ENCODE measurements at places on chromosomes 4 and X. TPM values are rescaled to one million over a fixed set of nuclear protein-coding genes. Genes with fewer than 3 reads are reported as not detected.

Gene PHOX2B
- total RNA-seq: not detected

Gene AR
- total RNA-seq: 2.5 TPM

Gene DCAF8L2
- total RNA-seq: not detected

Gene CCNI
- 132 TPM for total RNA-seq

Gene VCX2
- total RNA-seq: not detected

Gene THAP6
- total RNA-seq: 29.7 TPM

Gene STARD8
- 0.70 TPM for total RNA-seq

Gene ENOX2
- 10.0 TPM for total RNA-seq

Gene GPM6B
- 2.4 TPM for total RNA-seq

Gene CXCL1
- total RNA-seq: 69.3 TPM

Gene TLL1
- 7.4 TPM for total RNA-seq

Gene ARMCX4
- total RNA-seq: 11.8 TPM

Gene COL25A1
- not detected for total RNA-seq

Gene IL13RA1
- total RNA-seq: 38.0 TPM

Gene FAM9C
- not detected for total RNA-seq

Gene RNF150
- total RNA-seq: 9.9 TPM

Gene ANK2
- 15.1 TPM for total RNA-seq

Gene FAAH2
- 17.3 TPM for total RNA-seq

Gene CT47B1
- not detected for total RNA-seq

Gene FSTL5
- total RNA-seq: not detected

Gene SRD5A3
- 5.6 TPM for total RNA-seq

Gene ADH1C
- 76.4 TPM for total RNA-seq

Gene NAAA
- total RNA-seq: 81.7 TPM

Gene TBC1D19
- 7.0 TPM for total RNA-seq

Gene GLOD5
- total RNA-seq: not detected

Gene ABCG2
- total RNA-seq: 128 TPM

Gene NWD2
- total RNA-seq: not detected

Gene ABLIM2
- total RNA-seq: 9.0 TPM
